CD4-positive, alpha-beta memory T cell (primary cell): ENCODE measurements at places on chromosomes 7 and 10.

DNA sequence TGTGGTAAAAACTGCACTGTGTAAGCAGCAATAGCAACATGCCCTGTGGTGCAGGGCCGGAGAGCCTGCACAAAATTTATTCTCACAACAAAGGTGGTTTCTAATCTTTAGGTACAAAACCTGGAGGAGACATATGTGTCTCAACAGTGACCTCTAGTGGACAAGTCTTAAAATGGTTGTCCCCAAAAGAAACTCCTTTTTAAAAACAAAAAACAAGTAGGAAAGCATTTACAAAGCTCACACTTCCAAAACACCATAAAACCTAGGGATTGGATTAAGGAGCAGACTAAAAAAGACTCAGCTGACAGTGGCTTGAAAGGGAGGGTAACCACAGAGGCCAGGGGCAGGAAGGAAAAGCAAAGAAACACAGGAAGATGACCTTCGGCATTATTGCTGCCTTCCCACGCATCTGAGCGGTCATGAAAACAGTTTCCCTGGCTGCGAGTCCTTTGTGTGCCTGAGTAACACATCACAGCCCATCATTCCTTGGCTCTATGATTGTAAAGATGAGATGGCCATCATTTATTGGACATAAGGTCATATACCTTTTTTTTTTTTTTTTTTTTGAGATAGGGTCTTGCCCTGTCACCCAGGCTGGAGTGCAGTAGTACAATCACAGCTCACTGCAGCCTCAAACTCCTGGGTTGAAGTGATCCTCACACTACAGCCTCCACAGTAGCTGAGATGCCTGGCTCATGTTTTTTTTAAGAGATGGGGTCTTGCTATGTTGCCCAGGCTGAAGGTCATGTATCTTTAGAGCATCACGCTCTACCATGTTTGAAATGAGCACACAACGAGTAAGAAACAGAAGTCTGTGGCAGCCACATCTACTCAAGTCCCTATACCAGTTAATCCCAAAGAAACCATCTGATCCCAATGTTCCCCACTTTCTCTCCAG is 39.5 kb downstream of the RSU1 start:
- DNase-seq: peak; percentile 59

GRCh38 chr7:40885503-40885902 is 750.7 kb downstream of the SUGCT start:
- no peak for DNase-seq

GRCh38 chr10:48233559-48234005 is 40.9 kb downstream of the FRMPD2 start:
- DNase-seq: no peak

DNA sequence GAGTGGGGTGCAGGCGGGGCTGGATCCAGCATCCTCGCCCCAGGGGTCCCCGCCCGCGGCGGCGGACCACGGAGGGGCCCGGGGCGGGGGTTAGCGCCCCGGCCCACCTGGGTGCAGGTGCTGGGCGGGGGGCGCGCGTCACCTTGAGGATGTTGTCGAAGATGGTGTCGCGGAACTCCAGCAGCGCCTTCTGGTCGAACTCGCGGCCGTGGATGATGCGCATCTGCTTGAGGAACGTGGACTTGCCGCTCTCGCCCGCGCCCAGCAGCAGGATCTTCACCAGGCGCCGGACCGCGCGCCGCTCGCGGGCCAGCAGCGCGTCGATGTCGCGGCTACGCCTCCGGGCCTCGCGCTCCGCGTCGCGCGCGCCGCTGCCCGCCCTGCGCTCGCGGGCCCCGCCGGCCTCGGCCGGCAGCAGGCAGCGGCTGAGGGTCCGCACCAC is 376 bp downstream of the GNA12 start:
- DNase-seq: no peak

DNA sequence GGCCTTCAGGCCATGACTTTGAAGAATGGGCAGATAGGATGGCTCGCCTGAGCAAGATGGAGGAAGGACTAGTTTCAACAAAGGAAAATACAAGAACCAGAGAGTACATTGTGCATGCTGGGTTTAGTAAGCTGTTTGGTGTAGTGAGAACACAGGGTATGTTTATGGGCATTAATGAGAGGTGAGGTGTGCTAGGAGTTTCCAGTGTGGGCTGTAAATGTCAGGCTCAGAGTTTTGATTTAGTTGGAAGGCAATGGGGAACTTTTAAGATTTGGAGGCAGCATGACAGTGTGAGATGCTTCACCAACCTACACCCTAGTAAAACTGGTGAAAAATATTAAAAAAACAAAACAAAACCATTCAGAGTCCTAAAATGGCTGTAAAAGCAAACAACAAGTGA is 13.3 kb downstream of the IGFBP1 start:
- DNase-seq: no peak

GRCh38 chr10:118207470-118208007 is 134.6 kb downstream of the FAM204A start:
- DNase-seq: no peak

- DNase-seq: no peak
Measured at GRCh38 chr10:102641402-102641801, 2.9 kb upstream of the TRIM8 start.

DNA sequence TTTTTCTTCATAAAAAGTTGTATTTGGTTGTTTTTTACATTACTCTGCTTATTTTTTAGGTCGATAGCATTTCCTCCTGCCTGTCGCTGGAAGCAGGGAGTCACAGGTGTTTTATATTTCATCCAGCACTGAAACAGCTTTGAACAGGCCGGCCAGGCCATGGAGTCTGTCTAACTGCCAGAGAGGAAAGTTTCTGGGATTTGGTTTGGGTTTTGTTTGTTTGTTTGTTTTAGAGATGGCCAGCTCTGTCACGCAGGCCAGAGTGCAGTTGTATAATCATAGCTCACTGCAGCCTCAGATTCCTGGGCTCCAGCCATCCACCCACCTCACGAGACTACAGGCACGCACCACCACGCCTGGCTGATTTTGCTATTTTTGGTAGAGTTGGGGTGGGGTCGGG is 23.4 kb downstream of the PROSER2 start:
- no peak for DNase-seq

- no peak for DNase-seq
Measured at GRCh38 chr7:90889210-90889609, 293.1 kb downstream of the CDK14 start.
